Cerebellar cortex (tissue), 1 donor: ENCODE measurements at places on chromosomes 16 and 17.

DNA sequence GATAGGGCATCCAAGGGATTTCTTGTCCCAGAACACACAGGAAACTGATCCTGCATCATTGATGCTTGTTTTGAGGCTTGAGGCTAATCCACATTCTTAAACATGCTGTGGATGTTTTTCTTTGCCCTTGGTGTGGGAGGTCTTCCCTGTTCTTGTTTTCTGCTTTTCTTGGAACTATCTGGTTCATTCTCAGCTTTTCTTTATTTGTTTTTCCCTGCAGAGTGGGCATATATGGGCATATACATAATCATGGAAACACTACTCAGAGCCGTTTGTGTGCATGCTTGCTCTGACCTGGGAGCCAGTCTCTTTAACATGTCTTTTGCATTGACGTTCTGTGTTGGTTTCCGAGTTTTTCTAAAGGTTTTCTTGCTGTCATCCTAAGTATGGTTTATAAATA lies 300.0 kb downstream of the SNX29 start:
- DNase-seq, result no peak

DNA sequence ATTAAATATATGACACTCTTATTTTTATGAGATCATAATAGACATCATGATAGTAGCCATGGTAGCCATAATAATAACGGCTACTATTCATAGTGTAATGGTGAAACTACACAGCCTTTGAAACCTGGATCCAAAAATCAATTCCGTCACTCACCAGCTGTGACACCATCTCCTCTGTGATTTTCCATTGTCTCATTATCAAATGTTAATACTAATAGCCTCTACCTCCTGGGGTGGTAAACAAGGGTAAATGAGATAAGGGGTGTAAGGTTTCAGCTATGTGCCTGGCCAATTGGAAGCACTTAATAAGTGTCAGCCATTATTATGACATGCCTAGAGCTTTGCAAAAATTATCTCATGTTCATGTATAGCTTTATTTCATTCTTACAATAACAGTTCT lies 88.6 kb downstream of the CACNG3 start:
- no peak for DNase-seq

DNA sequence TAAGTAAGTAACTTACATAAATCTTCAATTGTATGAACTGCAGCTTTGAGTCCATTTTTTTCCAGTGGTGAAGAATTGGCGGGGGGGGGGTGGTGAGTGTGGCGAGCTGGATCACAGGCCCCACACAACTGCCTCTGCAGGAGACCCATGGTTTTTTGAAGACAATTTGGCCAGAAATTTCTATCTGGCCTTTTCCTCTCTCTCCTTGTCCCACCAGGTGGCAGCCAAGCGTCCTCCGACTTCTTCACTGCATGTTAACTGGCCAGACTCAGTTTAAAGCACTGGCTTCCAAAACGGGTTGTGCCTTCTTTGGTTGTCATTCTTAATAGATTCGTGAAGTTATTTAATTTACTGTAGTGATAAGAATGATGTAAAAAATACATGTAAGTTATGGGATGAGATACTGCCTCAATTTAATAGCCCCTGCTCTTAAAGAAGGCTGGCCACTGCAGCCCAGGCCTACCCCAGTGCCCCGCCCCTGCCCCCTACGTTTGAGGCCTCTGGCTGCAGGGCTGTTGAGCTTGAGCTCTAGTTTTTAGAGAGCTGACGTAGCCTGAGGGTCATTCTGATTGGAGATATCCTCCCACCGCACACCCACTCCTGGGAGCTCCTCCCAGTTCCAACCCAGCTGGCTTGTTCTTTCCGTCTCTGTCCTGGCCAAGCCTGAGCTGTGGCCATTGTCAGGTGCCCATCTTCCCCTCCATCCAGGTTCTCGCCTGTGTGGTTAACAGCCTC lies 36.4 kb downstream of the AKAP1 start:
- peak; percentile 71 for DNase-seq

DNA sequence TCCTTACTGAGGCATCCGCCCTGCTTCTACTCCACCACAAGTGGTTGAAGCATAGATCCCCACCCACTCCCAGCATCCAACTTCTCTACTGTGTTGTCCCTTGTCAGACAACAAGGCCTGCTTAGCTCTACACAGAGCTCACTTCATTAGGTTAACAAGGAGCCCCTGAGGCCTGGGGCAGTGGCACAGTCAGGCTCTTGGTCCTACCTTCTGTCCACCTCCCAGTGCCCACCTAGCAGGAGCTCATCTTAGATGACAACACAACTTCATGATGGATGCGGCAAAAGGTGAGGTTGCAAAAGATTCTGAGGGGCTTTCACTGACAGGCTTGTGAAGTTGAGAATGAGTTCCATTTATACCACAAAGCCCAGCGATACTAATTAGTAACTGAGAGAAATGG lies 432.0 kb upstream of the CDH5 start:
- DNase-seq, result no peak

GRCh38 chr17:3921502-3922319 lies 5.4 kb upstream of the P2RX1 start:
- DNase-seq, result no peak

GRCh38 chr17:8103549-8103948 lies 14.8 kb downstream of the ALOXE3 start:
- DNase-seq, result no peak

- DNase-seq, result no peak
These were observed 8.7 kb downstream of the EIF1 start for GRCh38 chr17:41697122-41697962.

GRCh38 chr16:47634727-47635126 lies 173.6 kb downstream of the PHKB start:
- no peak for DNase-seq

DNA sequence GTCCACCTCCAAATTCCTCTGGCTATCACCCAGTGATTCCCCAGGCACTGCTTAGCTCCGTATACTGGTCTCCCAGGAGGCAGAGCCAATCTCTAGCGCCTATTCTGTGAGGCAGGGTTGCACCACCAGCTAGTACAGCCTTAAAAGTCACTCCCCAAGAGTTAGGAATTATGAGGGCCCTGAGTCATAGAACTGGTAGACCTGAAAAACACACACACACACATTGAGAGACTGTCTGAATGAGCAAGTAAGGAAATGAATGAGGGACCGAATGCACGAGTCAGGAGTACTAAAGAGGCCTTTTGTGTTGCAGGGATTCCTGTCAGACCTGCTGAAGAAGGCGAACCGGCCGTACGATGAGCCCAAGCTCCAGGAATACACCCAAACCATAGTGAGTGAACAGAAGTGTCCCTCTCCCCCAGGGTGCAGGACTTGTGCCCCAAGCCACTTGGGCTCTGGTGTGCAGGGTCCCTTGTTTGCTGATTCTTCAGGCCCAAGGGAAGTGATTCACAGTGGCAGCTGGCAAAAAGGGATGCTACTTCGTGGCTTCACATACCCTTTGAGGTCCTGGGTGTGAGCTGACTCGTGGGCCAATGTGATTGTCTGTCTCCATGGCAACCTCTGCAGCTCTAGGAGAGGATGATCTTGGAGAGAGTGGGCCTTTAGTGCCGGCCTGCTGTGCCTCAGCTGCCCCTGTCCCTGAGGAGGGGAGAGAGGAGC lies 24.7 kb downstream of the CALB2 start:
- DNase-seq, result no peak

- no peak for DNase-seq
These were observed 6.3 kb upstream of the EXOSC6 start for GRCh38 chr16:70258065-70258464.

- DNase-seq, result peak; percentile 70
These were observed 32.7 kb downstream of the CDK5RAP3 start for GRCh38 chr17:48003417-48004151.

- DNase-seq, result peak; percentile 9
These were observed 153.8 kb downstream of the SNX11 start for GRCh38 chr17:48261297-48261880.

DNA sequence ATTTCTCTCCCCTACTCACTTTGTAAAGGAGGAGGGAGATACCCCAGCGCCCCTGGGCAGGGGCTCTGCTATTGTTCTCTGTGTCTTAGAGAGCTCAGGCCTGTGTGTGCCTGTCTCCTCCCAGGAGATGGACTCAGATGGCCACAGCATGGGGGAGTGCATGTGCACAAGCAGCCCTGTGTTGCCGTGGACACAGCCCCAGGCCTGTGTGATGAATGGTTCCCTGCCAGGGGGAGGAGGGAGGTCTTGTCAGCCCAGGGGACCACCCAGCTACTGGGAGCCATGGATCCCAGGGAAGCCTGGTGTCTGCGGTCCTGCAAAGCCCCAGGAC lies 26.3 kb downstream of the GINS2 start:
- no peak for DNase-seq

GRCh38 chr16:19735074-19735867 lies 17.2 kb downstream of the IQCK start:
- DNase-seq, result peak; percentile 97

DNA sequence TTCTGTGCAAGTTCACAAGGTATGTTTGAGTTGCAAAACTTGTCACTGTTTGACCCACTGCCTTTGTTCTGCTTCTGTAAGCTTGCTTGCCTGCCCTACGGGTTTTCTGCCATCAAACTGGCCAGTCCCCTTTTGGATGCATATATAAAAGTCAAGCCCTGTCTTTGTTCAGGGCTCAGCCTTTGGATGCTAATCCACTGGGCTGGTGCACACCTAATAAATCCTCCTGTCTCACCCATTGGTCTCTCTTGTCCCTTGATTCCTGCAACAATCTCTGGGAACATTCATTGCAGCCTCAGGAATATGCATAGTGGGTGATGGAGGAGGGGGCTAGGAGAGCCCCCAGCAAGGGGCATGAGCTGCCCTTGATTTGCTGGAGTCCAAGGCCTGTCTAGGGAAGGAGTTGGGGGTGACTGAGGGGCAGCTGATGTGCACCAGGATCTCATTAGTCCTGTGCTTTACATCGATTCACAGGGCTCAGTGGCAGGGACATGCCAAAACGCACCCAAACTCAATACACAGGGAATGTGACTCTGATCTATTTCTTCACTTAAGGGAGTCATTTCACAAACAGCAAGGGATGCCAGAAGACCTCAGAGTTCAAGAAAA lies 225.4 kb upstream of the NLRP1 start:
- no peak for DNase-seq

DNA sequence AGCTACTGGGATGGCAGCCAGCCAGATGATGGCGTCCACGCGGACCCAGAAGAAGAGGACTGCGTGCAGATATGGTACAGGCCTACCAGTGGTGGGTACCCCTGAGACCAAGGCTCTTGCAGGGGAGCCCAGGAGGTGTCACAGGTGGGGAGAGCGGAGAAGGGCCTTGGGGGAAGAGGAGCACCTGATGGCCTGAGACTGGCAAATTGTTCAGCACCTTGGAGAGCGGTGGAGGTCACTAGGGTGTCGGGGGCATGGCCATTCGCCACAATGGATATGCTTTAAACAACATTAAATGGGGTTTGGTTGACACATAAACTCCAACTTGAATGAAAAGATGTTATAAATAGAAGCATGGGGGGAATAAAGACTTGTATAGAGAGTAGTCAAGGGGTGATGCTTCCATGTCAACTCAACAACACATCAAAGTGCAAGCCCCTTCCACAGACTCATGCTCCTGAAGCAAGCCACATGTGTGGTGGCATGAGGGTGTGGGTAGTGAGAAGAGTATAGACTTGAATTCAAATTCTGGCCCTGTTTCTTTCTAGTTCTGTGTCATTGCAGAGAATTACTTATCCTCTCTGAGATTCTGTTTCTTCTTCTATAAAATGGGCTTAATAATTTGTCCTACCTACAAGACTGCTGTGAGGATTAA lies 22.2 kb downstream of the CLEC19A start:
- DNase-seq, result no peak

DNA sequence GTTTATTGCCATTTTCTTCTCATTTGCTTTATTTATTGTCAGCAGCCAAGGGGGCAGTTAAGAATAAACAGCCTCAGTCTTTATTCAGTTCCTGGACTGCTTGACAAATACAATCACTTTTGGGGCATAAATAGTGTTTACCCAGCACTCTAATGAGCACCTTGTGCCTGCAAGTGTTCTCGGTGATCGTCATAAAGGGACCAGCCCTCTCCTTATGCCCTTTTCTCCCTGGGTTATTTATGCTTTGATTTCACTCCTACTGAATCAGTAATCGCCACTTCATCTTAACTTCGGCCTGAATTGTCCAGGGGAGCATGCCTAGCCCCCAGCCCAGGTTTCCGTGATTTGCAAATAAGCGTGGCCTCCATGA lies 55.7 kb upstream of the CACNG5 start:
- no peak for DNase-seq

- no peak for DNase-seq
These were observed 3.4 kb downstream of the RAPGEFL1 start for GRCh38 chr17:40180694-40181093.

GRCh38 chr16:72836985-72837384 lies 210.9 kb downstream of the ZFHX3 start:
- DNase-seq, result no peak

- no peak for DNase-seq
These were observed 602.6 kb downstream of the KCNJ2 start for GRCh38 chr17:70771804-70772386.

GRCh38 chr16:57153841-57154240 lies 32.0 kb downstream of the PSME3IP1 start:
- no peak for DNase-seq

GRCh38 chr17:52105591-52105990 lies 52.9 kb downstream of the CA10 start:
- no peak for DNase-seq

DNA sequence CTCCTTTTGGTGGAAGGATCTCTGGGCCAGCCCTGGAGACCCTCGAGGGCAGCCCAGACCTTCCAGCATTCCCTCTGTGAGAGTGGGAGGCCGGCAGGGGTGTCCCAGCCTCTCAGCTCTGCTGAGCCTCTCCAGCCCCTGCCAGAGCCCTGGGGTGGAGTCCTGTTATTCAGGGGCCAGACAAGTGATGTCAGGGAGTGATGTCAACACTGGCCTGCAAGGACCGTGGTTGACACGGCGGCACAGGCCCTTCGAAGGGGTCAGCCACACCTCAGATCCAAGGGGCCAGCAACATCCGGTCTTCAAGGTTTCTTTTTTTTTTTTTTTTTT lies 231.2 kb downstream of the KATNIP start:
- no peak for DNase-seq
